GM19239 (cell line): ENCODE measurements at places on chromosomes 3 and 15.
A peak's percentile ranks its signal among the peaks of the same experiment; 100 is the strongest.

DNA sequence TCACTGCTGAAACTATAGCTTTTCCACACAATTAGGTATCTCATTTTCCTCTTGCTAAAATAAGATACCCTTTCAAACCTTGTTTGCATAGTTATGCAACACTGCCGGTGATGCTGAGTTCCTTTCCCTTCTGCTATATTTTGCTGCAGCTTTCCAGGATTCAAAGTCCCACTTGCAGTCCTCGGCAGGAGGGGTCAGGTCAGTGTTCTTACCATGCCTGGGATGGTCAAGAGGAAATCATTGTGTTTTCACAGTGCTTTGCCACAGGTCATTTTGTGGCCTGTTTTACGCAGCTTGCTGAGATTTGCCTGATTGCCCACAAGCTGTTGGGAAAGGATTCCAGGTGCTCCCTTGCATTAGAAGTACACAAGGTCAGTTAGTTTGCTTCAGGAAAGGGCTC lies 156.9 kb downstream of the B3GALNT1 start:
- no peak for DNase-seq

DNA sequence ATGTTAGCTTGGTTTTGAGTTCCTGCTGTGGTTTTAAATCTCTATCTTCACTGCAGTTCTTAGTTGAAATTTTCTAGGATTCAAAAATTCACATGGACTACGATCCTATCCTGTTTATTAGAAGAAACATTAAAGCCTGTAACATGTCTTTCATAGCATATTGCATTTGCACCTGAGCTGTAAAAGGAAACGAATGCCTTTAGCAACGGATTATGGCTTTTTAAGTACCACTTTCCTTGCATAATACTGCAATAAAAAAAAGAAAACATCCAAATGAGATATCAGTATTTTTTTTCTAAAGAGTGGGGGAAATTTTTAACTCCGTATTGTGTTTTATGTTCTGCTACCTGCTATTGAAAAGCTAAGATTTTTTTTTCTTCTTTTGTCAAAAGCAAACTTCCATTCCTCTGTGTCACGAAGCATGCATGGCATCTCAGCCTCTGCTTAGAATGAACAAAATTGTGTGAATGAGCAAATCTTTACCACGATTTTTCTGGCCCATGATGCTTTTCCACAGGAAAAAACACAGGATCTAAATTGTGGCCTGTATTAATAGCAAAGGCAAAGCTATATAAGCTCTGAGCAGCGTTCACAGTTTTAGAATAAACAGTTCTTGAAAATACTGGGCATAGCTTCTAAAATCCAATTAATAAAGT lies 110.0 kb upstream of the CDIN1 start:
- DNase-seq: no peak

DNA sequence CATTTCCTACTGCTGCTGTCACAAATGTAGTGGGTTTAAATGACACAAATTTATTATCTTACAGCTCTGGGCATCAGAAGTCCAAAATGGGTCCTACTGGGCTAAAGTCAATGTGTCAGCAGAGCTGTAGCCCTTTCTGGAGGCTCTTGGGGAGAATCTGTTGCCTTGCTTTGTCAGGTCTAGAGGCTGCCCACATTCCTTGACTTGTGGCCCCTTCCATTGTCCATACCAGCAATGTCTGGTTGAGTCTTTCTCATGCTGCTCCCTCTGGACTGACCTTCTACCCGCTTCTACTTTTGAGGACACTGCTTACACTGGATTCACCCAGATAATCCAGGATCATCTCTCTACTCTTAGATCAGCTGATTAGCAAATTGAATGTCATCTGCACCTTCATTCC lies 3.0 kb downstream of the IL12A start:
- DNase-seq: no peak

DNA sequence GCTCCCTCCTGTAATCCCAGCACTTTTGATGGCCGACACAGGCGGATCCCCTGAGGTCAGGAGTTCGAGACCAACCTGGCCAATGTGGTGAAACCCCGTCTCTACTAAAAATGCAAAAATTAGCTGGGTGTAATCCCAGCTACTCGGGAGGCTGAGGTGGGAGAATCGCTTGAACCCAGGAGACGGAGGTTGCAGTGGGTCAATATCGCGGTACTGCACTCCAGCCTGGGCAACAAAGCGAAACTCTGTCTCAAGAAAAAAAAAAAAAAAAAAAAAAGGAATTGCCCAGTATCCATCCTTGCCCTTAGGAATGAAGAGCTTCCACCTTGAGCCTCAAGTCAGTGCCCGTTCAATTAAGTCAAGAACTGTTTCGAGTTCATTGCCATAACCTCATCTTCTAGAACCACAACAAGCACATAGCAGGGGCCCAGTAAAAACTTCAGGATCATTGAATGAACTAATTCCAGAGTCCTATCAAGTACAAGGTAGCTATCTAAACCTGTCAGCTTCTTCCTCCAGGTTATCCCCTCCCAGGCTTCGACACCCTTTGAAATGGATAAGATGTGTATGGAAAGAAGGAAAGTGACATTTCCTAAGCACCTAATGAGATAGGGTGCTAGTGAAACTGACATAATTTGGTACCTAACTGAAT lies 826 bp downstream of the DBR1 start:
- DNase-seq: no peak

DNA sequence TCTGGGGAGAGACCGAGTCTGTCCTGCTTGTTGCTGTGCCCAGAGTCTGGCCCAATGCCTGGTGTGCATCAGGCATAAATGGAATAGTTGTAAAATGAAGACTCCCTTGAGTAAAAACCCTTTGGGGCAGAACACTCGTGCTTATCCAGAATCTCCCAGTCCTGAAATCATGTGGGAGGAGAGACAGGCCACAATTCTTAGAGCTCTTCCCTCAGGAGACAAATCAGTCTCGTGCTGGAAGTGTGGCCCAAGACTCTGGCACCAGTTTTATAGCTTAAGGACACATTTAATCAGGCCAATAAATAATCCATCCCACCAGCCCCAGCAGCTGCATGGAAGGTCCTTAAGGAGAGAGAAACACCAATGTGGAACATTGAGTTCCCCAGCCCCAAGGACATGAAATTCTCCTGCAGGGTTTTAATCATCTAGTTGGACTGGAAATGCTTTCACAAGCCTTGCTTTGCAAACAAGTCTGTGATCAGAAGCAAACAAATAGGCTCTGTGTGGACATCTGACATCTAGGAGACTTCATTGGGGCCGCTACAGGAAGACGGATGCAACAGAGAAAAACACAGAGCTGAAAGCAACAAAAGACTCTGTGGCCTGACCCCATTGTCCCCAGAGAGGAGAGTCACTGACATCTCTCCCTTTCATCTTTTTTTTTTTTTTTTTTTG lies 70.4 kb downstream of the LSM3 start:
- DNase-seq: no peak

- DNase-seq: no peak
Measured at GRCh38 chr3:157948605-157949383, 157.4 kb downstream of the SHOX2 start.

- no peak for DNase-seq
Measured at GRCh38 chr15:72068856-72069255, 49.1 kb downstream of the MYO9A start.

DNA sequence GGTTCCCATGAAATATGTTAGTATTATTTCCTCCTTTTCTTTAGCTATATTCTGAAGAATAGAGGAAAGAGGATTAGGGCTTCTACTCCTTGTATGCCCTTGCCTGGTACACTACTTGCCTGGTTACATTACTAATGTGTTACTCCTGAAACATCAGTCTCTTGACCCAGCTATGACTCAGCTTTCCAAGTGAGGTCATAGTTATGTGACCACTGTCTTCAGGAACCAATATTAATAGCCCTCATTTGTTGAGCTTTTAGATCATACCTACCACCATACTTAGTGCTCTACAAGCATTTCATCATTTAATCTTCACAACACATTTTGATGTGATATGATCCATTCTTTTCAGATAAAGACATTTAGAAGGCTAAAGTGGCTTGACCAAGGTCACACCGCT lies 60.3 kb downstream of the CMSS1 start:
- DNase-seq: no peak

- DNase-seq: no peak
Measured at GRCh38 chr15:94460624-94461023, 229.3 kb downstream of the MCTP2 start.

- no peak for DNase-seq
Measured at GRCh38 chr15:66838671-66839239, 136.7 kb downstream of the SMAD6 start.

DNA sequence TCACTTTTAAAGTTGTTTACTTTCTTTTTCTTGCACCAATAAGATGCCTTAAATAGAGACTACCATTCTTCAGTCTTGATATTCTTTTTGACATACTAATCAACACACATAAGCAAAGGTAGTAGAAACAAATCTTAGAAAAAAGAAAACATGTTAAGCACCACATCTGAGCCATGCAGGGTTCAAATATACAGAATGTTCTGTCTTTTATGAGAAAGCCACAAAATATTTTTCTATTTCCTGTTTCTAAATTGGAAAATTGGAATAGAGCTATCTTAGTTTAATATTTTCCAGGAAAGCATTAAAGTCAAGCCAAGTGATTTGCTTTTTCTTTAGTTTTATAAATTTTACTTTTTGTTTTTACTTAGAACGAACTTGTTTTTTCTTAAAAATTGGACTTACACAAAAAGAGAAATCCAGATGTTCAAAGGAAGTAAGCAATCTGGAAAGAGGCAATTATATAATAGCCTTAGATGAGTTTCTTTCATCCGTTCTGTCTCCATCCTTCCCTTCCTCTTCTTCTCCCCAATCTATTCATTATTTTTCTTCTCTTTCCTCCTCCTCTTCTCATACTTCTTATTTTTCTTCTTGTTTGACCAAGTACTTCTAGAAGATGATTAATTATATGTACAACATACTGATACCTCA lies 731.7 kb downstream of the SQOR start:
- DNase-seq: no peak

DNA sequence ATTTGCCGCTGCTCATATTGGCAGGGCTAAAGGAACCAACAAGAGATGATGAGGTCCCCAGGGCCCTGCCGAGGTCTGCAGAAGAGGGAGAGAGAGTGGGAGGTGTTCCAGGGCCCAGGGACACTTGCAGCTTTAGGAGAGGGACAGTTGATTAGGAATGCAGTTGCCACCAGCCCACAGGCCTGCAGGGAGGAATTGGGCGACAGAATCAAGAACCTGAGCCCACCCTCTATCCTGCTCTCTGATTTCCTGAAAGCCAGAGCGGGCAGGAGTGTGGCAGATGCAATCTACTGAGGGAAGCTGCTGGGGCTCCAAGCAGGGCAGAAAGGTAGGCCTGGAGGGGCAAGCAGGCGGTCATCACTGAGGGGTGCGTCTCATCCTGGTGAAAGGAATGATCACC lies 12.1 kb upstream of the PRR23E start:
- no peak for DNase-seq

DNA sequence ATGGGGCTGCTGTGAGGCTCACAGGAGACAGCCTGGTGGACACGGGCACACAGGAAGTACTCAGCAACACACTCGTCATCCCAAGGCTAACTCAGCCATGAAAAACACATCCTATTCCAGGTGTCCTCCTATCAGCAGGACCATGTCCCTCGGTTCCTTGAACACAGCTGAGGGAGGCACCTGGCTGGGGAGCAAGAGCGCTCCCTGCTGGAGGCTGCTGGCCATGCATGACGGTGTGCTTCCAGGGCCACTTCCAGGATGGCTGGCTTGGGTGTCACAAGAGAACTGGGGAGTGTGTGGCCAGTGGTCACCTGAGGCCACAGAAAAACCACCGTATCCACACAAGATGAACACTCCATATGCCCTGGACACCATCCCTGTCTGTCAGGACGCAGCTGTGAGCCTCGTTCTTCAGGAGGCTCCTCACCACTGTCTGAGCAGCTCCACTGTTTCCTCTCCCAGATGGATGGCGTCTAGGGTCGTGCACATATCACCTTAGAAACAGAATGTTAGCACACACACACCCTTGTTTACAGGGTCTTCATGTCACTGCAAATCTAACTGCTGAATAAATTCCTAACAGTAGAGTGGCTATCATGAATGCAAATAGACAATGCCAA lies 31.0 kb downstream of the POC1A start:
- DNase-seq: peak; percentile 88

- DNase-seq: no peak
Measured at GRCh38 chr15:71271327-71271726, 156.1 kb downstream of the THSD4 start.

DNA sequence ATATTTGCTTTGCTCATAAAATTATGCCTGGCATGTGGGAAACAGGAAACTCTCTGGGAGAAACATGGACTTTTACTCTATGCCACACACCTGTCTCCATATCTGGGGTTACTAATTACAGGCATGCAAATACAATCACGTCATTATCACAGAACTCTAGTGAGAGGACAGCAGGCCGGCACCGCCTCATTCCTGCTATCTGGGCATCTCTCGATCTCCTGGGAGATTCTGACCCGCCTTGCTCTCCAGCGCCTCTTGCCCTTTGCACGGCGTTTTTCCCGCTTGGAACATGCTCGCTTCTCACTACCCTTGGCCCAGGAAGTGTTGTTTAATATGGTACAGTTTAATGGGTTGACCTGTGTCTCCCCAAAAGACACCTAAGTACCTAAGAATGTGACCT lies 45.4 kb upstream of the PARL start:
- no peak for DNase-seq

- DNase-seq: no peak
Measured at GRCh38 chr3:43810797-43811196, 120.1 kb downstream of the ABHD5 start.

DNA sequence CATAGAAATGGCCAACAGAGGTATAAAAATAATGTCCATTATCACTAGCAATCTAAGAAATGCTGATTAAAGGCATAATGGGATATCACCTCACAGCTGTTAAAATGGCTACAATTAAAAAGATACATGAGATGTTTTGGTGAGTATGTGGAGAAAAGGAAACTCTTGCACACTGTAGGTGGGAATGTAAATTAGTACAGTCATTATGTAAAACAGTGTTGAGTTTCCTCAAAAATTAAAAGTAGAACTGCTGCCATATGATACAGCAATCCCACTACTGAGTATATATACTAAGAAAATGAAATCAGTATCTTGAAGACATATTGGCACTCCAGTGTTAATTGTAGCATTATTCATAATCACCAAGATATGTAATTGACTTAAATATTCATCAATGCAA lies 982.2 kb upstream of the EPHA6 start:
- DNase-seq: no peak

DNA sequence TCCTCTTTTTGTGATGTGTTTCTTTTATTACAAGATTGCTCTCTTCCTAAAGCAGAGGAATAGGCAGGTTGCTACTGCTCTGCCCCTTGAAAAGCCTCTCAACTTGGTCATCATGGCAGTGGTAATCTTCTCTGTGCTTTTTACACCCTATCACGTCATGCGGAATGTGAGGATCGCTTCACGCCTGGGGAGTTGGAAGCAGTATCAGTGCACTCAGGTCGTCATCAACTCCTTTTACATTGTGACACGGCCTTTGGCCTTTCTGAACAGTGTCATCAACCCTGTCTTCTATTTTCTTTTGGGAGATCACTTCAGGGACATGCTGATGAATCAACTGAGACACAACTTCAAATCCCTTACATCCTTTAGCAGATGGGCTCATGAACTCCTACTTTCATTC lies 7.7 kb downstream of the SUCNR1 start:
- DNase-seq: no peak

GRCh38 chr3:55860049-55860721 lies 373.1 kb upstream of the WNT5A start:
- no peak for DNase-seq

GRCh38 chr3:13686367-13687160 lies 137.6 kb downstream of the FBLN2 start:
- no peak for DNase-seq
